ENCODE measurements at places on chromosomes 12 and 14.

- DNase-seq, result no peak
These were observed 4.6 kb downstream of the ATP5F1B start for GRCh38 chr12:56641219-56641618.

DNA sequence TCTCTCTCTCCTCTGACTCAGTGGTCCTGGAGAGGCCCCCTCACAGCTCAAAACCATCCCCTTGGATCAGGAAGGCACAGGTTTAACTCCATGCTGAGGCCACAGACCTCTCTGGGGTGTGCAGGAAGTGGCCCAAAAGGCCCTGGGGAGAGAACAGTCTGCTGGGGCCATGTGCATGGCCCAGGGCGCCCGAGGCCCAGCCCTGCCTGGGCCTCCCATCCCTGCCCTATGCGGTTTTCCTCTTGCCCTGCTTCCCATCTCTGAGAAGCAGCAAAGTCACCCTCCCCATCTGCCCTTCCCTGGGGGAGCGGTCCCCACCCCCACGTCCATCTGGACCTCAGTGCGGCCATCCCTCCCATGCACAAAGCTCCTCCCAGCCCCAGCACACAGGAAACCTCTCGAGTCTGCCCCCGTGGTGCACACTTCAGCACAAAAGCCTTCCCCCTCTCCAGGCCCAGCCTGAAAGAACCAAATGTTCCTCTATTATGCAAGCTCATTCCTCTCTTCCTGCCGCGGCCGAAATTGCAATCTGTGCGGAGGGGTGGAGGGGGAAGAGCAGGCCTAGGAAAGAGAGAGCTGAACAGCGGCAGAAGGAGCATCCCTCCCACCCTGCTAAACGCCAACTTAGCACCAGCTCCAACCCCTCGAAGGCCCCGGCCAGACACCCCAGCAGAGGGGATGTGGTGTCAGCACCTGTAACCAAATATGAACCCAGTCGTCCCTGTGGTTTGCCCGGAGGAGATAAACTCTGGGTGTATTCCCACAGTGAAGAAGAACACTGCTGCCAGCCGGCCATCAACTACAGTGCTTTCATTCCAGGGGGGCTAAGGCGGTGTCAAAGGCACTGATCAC, 108.5 kb downstream of the SCARB1 start:
- DNase-seq, result no peak

DNA sequence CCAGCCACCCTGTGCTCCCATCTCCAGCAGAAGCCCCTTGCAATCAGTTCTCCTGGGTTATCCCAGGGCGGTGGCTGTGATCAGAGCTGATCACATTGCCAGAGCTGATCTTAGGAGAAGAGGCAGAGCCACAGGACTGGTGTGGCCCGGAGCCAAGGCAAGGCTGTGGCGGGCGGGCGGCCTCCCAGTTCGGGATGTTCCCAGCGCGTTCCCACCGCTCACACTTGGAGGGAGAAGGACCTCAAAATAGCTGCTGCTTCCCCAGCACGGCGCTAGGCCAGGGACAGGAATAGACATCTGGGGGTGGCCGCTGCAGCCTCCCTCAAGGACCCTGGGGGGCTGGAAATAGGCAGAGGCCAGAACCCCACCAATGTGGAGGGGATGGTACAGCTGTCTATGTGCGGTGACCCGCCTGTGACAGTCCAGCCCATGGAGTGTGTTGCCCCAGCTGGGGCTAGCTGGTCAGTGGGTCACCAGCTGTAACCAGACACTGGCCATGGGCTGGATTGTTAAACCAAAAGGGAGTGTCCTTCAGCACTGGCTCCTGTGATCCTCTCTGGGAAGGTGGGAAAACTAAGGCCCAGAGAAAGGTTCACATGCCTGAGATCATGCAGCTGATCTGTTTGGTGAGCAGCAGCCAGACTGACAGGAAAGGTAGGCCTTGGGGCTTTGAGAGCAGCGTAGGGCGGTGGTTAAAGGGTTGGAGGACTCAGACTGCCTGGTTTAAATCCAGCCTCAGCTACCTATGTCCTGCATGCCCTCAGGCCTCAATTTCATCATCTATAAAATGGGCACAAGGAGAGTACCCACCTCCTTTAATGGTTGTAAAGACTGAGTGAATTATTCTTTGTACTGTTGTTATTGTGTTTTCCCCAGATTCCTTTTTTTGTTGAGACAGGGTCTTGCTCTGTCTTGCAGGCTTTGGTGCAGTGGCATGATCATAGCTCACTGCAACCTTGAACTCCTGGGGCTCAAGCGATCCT, 8.0 kb upstream of the POP5 start:
- DNase-seq, result no peak

DNA sequence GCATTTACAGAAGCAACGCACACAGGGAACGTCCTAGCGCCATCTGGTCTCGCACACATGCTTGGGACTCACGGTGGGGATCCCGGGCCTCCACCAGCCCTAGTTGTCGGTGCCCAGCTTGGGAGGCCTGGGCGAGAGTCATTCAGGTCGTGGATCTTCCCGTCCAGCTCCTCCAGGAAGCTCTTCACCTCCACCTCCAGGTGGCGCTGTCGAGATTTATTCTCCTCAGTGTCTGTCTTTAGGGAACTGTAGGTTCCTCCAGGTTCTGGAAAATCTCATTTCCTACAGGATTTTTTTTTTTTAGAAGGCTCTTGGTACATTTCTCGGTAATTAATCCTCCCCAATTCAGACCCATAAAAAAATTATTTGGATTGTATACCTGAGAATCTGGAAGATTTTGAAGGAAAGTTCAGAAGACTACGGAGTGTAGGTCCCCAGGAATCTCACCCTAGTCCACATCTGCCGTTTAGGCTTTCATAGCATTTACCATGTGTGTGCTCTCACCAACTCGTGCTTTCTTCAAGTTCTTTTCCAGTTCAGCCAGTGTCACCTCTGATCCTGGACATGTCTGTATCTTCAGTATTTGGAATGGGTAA, 910.0 kb downstream of the TMEM121 start:
- DNase-seq, result peak; percentile 51

DNA sequence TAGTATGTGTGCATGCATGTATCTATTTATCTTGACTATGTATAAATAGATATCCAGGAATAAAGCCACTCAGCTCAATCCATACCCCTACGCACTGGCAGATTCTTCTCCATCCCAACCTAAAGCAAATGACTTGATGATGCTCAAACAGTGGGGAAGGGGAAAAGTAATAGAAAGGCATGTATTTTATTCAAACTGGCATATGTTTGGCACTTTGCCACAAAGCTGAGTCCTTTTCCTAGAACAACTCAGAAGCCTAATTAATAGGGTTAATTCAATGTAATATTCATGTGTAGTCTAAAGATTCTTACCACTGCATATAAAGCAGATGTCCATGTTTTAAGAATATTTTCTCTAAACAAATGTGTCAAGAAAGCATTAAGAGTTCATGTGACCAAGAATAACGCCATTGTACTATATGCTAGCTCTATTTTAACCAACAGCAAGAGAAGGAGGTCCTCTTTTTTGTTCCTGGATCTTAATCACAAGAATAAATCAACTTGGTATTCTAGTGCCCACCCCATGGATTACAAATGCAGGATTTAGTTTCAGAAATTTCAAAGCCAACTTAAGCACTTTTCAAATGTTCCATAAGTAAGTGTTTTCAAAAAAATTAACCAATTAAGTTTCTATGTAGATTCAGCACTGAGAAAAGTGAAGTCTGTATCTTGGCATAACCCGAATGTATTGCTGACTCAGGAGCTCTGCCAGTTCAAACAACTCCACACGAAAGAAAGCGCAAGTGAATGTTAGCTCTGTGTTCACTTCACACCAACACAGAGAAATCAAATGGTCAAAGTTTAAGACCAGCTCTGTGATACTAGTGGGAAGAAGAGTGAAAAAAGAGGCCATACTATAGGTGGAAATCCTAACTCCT, 233.6 kb downstream of the MED13L start:
- DNase-seq, result no peak

- no peak for DNase-seq
These were observed 121.1 kb downstream of the PLXNC1 start for GRCh38 chr12:94269316-94269999.

DNA sequence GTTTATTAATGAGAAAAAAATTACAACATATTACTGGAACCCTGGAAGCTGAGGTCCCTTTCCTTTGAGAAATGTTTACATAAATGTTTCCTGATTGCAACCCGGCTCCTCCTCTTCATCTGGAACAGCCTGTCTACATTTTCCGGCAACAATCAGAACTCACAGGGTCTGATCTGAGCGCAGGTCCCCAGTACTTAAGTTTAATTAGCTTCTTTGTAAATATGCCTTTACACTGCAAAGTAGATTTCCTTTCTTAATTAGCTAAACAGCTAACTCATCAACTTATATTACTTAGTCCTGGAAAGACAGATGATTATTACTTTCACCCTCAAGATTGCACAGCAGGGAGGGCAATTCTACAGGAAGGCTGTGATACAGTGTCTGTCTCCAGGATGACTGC, 213.0 kb downstream of the MON2 start:
- DNase-seq, result no peak

- DNase-seq, result no peak
These were observed 266.9 kb downstream of the DUSP6 start for GRCh38 chr12:89085421-89085820.

All from hematopoietic multipotent progenitor cell treated with erythropoietin and hydrocortisone succinate and interleukin-3 and kit ligand, for 15 days (in vitro differentiated cells).